ENCODE measurements at places on chromosomes 1 and 21.

GRCh38 chr1:207835958-207836357, 75.0 kb downstream of the CD34 start:
- no peaks in the 10 kb centered on the region for H3K27me3 ChIP-seq
- no peaks in the 10 kb centered on the region for H3K36me3 ChIP-seq
- no peak overlapping the region for H3K27ac ChIP-seq
- DNase-seq = no peak
- peaks cover 41% of the 10 kb centered on the region for H3K4me1 ChIP-seq

DNA sequence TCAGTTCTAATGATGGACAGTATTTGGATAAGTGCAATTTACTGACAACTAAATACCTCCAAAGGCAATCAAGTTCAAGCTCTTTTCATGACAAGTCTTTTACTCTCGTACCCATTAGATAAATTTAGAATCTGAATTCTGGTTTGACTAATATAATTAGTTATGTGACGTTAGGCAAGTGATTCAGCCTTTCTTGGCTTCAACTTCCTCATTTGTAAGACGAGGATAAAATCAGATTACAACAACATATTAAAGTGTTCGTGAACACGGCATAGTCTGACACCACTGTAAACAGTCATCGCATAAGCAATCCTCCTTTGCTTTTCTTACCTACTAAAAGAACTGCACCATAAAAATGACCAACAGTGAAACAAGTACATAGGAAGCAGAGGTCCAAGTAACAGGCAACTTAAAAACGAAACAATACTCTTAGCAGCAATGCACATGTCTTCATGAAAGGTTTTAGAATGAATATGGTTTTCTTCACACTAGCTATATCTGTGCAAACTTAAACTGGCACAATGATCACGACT, 25.7 kb downstream of the COA6 start:
- peak overlapping the region; percentile 19 for H3K27ac ChIP-seq
- no peak for DNase-seq
- no peaks in the 10 kb centered on the region for H3K27me3 ChIP-seq
- no peaks in the 10 kb centered on the region for H3K36me3 ChIP-seq

DNA sequence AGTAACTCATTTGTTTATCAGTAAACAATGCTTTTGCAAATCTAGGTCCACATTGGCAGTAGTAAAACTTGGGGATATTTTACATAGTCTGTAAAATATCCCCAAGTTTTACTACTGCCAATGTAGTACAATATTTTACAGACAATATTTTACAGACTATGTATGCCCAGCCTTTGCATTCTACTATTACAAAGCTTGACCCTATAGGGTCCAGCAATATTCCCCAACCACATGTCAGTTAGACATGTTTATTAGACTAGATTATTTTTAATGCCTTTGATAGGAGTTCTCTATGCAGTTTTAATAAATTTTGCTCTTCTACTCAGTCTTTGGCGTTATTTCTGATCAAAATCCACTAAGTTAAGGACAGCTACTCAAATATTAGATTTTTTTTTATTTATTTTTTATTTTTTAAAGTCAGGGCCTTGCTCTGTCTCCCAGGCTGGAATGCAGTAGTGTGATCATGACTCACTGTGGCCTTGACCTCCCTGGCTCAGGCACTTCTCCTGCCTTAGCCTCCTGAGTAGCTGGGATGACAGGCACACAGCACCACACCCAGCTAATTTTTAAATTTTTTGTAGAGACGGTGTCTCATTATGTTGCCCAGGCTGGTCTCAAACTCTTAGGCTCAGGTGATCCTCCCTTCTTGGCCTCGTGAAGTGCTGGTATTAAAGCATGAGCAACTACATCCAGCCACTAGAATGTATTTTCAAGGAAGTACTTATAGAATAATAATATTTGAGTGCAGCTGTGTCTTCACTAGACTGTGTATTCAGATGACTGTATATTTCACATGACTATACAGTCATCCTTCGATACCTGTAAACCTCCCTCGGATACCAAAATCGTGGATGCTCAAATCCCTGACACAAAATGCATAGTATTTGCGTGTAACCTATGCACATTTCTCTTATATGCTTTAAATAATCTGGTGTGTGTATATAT, 19.8 kb downstream of the MIER1 start:
- H3K36me3 ChIP-seq = no peaks in the 10 kb centered on the region
- peak overlapping the region; percentile 8 for H3K27ac ChIP-seq
- H3K4me1 ChIP-seq = peaks cover 18% of the 10 kb centered on the region

- H3K36me3 ChIP-seq = no peaks in the 10 kb centered on the region
- no peaks in the 10 kb centered on the region for H3K27me3 ChIP-seq
- DNase-seq = no peak
- H3K4me3 ChIP-seq = no peak overlapping the region
These were observed 499 bp upstream of the PLEKHG5 start for GRCh38 chr1:6491966-6492365.

GRCh38 chr1:194295685-194296084, 1109.3 kb upstream of the B3GALT2 start:
- no peaks in the 10 kb centered on the region for H3K27me3 ChIP-seq
- no peak overlapping the region for H3K4me3 ChIP-seq
- no peaks in the 10 kb centered on the region for H3K36me3 ChIP-seq

DNA sequence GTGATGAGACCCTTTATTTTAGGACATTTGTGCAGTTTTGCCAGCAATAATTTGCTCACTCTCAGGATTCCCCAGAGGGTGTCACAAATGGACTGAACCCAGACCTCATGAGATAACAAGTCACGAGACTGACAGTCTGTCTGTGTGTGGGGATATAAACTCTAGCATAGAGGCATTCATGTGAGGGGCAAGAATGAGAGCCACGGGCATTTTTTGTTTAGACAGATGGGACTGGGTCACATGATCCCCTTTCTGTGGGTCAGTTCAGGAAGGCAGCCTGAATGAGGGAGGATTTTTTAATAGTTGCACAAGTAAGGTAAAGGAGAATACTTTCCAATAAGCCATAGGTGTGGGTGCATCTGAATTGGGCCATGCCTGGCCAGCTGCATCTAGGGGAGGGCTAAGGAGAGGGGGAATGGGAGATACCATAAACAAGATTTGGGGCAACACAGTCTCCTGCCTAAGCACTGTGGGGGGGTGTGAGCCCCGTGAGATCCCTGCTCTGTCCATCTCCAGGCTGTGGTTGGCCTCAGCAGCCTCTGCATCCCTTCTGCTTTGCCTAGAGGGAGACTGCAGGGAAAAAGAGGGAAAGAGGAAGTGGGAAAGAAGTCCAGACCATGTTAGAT, 66.6 kb downstream of the NAV1 start:
- H3K27ac ChIP-seq = no peak overlapping the region
- no peak for DNase-seq
- H3K4me1 ChIP-seq = no peaks in the 10 kb centered on the region
- H3K27me3 ChIP-seq = no peaks in the 10 kb centered on the region
- H3K36me3 ChIP-seq = no peaks in the 10 kb centered on the region

- no peak for DNase-seq
- H3K36me3 ChIP-seq = no peaks in the 10 kb centered on the region
- no peak overlapping the region for H3K4me3 ChIP-seq
These were observed 149.0 kb downstream of the TGFBR3 start for GRCh38 chr1:91736715-91737615.

- H3K27me3 ChIP-seq = no peaks in the 10 kb centered on the region
- no peak overlapping the region for H3K27ac ChIP-seq
- H3K36me3 ChIP-seq = no peaks in the 10 kb centered on the region
- DNase-seq = no peak
- H3K4me3 ChIP-seq = no peak overlapping the region
- H3K4me1 ChIP-seq = no peaks in the 10 kb centered on the region
These were observed 397.9 kb downstream of the BRINP2 start for GRCh38 chr1:177568622-177569021.

DNA sequence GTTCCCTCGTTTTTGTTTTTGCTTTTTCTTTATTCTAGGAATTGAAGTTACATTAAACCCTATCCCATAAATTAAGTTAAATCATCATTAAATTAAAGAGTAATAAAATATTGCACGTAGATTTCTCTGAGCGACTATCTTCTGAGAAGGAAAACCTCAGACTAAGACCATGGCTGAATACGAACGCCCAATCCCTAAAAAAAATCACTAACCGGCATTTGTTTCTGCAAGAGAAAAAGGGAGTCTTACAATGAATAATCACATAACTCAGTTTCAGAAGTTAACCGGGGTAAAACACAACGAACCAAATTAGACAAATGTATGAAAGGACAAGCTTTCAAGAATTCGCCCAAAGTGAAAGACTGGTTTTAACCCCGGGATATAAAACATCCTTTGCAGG, 1.3 kb downstream of the PIK3R3 start:
- no peak overlapping the region for H3K27ac ChIP-seq
- H3K36me3 ChIP-seq = no peaks in the 10 kb centered on the region
- no peaks in the 10 kb centered on the region for H3K4me1 ChIP-seq

- no peaks in the 10 kb centered on the region for H3K27me3 ChIP-seq
- peak overlapping the region; percentile 65 for H3K27ac ChIP-seq
- DNase-seq = no peak
- H3K4me3 ChIP-seq = peak overlapping the region; percentile 45
These were observed 36.0 kb downstream of the CAPN2 start for GRCh38 chr1:223748405-223748772.

GRCh38 chr1:95548211-95548610, 314.2 kb downstream of the RWDD3 start:
- H3K27ac ChIP-seq = no peak overlapping the region
- H3K4me3 ChIP-seq = no peak overlapping the region
- H3K4me1 ChIP-seq = no peaks in the 10 kb centered on the region
- no peaks in the 10 kb centered on the region for H3K36me3 ChIP-seq
- no peaks in the 10 kb centered on the region for H3K27me3 ChIP-seq

DNA sequence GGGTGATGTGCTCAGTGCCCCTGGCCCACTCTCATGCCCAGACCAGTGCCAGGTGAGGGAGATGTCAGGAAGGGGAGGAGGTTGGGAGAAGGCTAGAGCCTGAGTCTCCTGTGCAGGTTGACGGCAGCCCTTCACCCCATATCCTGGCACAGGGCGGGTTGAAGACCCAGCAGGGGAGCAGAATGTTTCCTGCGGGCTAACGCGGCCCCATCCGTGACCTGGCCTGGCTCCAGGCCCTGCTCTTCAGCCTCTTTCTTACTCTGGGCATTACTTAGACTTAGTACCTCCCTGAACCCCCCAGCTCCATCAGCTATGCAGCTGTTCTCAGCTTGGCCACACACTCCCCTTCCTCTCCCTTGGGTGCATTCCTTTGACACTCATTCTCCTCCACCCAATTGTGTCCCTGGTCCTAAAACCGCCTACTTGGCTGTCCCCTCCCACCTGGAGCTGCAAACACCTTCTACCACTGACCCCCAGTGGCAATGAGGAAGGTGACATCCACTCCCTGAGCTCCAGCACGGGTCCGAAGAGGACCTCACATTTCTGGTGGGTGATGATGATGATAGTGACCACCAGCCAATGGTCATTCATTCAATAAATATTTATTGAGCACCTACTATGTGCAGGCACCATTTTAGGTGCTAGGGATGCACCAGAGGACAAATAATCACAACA, 179.0 kb downstream of the PTPRU start:
- no peaks in the 10 kb centered on the region for H3K36me3 ChIP-seq
- no peak overlapping the region for H3K27ac ChIP-seq
- no peak overlapping the region for H3K4me3 ChIP-seq
- no peak for DNase-seq
- H3K27me3 ChIP-seq = no peaks in the 10 kb centered on the region

DNA sequence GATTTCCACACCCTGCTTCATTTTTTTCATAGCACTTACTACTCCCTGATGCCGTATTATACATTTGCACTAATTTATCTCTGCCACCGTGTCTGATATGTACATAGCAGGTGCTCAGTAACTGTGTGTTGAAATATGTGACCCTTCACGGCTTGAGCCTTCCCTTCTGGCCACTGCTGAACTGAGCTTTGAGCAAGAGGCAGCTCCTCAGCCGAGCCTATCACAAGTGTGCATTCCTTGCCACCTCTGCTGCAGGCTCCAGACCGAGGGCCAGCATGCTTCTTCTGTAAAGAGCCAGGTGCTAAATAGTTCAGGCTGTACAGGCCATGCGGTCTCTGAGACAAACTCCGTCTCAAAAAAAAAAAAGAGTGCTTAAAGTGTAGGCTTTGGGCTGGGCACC, 22.6 kb downstream of the PLEKHM2 start:
- no peaks in the 10 kb centered on the region for H3K27me3 ChIP-seq
- no peak for DNase-seq
- H3K4me1 ChIP-seq = no peaks in the 10 kb centered on the region
- H3K27ac ChIP-seq = no peak overlapping the region

DNA sequence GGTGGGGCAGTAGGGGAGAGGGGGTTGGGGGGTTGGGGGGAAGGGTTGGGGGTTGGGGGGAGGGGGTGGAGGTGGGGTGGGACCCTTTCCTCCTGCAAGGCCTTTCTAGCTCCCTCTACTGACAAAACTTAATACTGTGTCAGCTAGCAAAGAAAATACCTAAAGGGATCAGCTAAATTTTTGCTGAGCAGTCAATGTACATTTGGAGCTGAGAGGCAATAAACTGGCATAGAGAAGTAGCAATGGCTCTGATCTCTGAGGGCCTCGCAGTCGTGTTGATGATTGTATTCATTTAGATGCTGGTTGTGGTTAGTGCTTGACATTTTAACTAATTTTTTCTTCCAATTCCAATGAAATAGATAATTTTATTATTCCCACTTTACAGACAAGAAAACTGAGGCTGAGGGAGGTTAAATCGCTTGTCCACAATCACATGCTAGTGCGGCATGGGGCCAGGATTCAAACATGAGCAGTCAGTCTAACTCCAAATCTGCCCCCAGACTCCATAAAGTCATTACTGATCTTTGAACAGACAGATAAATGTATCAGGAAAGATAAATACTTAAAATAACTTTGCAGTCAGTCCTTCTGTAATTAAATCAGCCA, 357.1 kb downstream of the DISC1 start:
- no peaks in the 10 kb centered on the region for H3K36me3 ChIP-seq
- H3K27ac ChIP-seq = no peak overlapping the region
- DNase-seq = no peak

GRCh38 chr1:160115545-160116282, at the start of gene ATP1A2:
Gene ATP1A2, plus strand, starts transcription at chr1:160115759. Its CDS starts 103 bp downstream, at chr1:160115862.
- no peaks in the 10 kb centered on the region for H3K27me3 ChIP-seq
- H3K36me3 ChIP-seq = no peaks in the 10 kb centered on the region

DNA sequence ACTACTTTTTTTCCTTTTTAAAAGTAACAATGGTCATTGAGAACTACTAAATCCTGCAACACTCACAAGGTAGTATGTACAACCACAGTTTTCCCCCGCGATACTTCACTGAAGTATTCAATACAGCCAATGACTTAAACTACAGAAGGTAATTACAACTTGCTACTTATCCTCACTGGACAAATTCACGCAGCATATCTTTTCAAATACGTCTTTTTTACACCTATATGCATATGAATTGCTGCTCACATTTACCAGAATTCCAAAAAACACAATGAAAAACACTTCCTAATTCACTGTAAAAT, 12.4 kb downstream of the NRIP1 start:
- no peak for DNase-seq
- H3K4me3 ChIP-seq = no peak overlapping the region
- H3K27me3 ChIP-seq = no peaks in the 10 kb centered on the region
